ENCODE measurements at places on chromosomes 6 and 20.
A peak's percentile ranks its signal among the peaks of the same experiment; 100 is the strongest.

DNA sequence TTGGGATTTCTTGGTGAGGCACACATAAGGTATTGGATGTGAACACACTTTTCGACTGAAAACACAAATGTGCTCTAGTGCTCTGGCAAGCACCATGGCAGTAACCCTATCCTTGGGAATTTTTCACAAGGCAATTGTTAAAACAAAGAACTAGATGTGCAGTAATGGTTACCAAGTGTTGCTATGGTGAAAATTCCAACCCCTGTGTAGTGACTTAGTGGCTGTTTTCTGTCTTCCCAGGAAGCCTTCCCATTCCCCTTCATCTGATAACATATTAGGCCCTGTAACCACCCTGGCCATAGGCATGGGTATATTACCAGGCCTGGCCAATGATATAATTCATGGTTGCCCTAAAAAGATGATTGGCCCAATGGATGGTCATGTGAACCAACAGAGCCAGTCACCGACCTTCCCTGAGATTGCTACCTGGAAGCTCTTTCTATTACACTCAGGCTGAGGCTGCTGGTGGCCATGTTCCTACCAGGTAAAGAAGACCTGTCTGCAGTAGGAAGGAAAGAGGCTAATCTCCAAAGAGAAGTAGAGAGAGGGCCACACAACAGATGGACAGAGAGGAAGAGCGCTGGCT lies 4.1 kb downstream of the C20orf202 start:
- DNase-seq = no peak

DNA sequence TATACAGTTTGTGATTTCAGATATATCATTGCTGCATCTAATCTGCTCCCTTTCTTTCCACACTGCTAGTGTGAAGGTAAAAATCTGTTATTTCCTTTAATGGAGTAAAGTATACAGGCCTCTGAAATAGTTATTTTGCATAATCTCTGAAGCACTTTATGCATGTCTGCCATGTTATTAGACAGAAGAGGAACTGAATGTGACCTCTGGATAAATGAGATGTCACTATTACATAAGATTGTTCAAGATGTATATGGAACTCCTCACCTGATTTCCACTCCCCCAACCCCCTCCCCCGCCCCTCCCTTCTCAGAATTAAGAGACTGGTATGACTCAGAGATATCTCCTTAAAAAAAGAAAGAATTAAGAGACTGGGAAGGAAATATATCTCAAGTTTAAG lies 26.3 kb downstream of the SERINC1 start:
- DNase-seq = no peak

DNA sequence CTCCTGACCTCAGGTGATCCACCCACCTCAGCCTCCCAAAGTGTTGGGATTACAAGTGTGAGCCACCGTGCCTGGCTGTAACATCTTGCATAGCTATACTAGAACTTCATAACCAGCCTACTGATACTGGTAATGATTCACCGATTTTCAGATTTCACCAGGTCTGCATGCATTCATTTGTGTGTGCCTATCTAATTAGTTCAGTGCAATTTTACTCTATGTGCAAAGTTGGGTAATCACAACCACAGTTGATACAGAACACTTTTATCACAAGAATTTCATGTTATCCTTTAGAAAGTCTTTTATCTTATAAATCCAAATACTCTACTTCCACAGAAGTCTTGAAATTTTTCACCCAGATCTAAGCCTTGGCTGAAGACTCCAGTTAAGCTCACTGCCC lies 22.2 kb downstream of the FASTKD5 start:
- DNase-seq = no peak

DNA sequence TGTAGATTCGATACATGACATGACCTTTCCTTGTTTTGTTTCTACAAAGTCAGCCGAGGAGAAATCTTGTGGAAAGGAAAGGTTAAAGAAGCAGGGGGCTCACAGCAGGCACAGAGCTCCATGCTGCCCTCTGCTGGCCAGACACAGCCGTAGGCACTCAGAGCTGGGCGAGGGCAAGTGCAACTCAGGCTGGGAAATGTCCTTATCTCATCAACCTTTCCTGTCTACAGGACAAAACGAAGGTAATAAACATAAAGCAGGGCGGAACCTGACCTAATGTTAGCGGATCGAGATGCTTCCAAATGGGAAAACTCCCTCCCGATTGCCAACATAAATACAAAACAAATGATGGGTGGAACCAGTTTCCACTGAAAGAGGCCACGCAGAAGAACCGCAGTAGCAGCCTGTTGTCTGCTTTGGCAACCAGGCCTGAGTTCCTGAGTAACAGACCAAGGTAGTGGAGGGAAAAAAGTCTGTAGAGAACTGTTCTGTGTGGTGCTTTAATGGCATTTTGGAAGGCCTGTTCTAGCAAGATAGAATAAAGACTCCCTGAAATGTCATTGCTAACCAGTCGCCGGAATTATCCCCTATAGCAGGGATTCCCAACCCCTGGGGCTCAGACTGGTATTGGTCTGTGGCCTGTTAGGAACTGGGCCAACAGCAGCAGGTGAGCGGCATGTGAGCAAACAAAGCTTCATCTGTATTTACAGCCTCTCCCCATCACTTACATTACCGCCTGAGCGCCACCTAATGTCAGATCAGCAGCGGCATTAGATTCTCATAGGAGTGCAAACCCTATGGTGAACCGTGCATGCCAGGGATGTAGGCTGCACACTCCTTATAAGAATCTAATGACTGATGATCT lies 85.2 kb downstream of the MBOAT1 start:
- no peak for DNase-seq

- DNase-seq = no peak
Observed at GRCh38 chr6:39197922-39198500, 31.3 kb downstream of the KCNK5 start.

DNA sequence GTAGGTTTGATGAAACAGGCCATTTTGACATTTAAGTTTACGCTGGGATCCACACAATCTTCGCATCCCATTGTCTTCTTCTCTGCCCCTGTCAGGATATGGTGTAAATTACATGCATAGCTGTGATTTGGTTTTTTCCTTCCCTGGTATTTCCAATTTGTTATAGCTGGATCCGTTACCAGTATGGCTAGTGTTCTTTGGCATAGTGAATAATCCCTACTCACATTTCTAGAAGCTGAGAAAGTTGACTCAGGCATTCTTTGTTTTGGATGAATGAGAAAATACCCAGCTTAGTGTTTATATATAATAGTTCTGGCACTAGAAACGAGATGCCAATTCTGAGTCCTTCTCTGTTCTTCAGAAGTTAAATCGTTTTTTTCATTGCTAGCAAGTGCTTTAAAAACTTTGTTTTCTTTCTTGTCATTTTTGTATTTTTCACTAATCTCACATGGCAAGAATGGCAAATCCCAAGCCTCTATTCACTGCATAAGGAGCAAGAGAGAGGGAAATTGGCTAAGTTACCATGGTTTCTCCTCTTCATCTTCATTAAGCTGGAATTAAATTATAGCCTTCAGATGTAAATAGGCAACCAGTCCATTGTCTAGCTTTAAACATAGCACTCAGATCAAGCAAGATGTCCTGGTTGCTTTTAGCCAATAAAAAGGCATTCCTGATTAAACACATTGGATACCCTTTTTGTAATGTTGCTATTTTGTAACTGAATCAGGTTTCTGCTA lies 91.9 kb upstream of the LAMP5 start:
- DNase-seq = no peak

DNA sequence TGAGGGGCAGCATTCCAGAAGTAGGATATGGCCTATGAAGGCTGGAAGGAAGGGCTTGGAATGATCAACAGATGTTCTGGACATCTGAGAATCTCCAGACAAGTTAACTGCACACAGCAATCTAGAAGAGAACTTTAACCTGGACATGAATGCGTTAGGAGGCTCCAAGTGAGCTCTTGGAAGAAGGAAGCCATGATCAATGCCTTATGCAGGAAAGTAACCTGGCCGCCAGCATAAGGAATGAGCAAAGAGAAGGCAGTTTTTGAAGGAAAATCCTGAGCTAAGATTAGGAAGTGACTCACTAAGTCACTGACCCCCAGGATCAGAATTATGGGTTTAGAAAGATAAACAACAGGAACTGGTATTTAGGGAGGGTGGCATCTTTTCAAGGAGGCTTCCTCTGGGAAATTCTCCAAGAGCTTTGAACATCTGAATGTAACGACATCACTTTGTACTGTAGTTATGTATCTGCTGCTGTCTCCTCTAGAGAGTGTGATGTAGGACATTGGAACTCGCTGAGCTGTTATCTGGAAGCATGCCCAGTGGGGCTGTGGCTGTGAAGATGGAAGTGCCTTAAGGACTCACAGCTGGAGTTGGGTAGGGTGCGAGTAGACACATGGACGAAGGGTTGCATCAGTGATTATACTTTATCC lies 236.8 kb downstream of the PACRG start:
- peak; percentile 99 for DNase-seq

- no peak for DNase-seq
Observed at GRCh38 chr6:135145063-135145800, 35.9 kb upstream of the MYB start.

- DNase-seq = no peak
Observed at GRCh38 chr6:95364016-95364604, 213.2 kb upstream of the MANEA start.

GRCh38 chr20:35702824-35703695 lies 3.9 kb downstream of the ROMO1 start:
- DNase-seq = no peak

- no peak for DNase-seq
Observed at GRCh38 chr20:57245997-57246396, 20.4 kb downstream of the BMP7 start.

GRCh38 chr6:161141173-161141572 lies 132.7 kb downstream of the AGPAT4 start:
- no peak for DNase-seq

DNA sequence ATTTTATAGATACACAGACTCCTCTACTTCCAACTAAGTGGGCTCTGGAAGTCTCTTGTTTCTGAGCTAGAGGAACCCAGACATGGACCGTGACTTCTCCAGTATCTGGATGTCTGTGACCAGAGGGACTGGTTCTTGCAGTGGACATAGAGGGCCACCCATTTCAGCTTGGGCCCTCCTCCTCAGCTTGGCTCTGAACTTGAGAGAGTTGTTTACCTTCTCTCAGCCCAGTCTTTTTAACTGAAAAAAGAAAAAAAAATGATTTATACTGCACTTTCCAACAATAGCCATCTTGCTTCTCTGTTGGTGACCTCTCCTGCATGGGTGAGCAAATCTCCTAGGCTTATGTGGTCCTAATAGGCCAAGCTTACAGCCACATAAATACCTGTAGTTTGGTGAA lies 60.3 kb upstream of the TMEM181 start:
- no peak for DNase-seq

DNA sequence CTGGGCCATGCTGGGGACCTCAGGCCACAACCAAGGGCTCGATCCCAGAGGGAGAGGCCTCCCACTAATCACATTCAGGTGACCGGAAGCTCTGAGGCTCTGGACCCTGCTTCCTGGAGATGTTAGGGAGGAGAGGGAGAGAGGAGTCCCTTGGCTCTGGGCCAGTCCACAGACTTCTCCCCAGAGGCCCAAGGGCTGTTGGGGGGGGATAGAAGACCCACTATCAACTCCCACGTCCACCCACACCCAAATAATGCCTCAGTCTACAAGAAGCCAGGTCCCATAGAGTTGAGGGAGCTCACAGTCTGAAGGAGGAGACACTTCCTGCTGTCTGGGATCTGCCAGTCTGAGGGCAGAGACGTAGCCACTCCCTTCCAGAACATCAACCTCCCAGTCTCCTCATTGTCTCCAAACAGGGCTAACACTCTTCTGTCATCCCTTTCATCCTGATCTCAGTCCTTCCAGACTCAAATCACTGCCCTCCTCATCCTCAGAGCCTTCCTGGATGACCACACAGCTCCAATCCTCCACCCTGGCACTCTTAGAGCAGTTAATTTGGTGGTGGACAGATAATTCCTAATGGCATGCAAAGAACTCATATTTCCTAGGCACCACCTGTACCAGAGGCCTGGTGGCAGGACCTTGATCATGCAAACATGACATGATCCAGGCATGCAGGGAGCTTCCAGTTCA lies 69.9 kb downstream of the MRPL14 start:
- no peak for DNase-seq

GRCh38 chr6:131400054-131400778 lies 172.8 kb upstream of the ARG1 start:
- DNase-seq = peak; percentile 34

GRCh38 chr6:149935668-149936067 lies 6.1 kb upstream of the ULBP2 start:
- no peak for DNase-seq

DNA sequence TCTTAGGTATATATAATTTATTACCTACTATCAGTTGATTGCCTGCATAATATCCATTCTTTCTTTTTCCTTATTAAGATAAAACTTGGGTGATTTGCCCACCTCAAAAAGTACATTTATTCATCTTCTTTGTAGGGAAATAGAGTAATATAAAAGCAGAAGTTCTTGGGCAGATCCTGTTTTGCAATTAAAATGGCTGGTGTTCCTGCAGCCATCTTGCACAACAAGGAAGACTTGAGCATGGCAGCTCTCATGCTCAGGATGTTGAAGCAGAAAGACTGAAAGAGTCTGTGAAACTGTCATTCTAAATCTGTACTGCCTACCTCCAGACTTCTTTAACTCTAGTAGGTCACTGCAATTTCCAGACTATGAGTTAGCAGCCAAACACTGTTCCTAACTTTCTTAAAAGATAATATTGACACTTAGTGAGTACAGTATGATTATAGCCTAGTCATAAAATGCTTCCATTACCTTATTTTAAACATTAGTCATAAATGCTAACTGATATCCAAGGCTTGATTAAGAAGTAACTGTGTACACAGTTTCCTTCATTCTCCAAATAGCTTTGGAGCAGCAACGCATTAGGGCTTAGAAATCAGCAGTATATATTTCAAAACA lies 24.6 kb upstream of the HTR1B start:
- DNase-seq = no peak

GRCh38 chr6:65546894-65547293 lies 160.1 kb downstream of the EYS start:
- no peak for DNase-seq

DNA sequence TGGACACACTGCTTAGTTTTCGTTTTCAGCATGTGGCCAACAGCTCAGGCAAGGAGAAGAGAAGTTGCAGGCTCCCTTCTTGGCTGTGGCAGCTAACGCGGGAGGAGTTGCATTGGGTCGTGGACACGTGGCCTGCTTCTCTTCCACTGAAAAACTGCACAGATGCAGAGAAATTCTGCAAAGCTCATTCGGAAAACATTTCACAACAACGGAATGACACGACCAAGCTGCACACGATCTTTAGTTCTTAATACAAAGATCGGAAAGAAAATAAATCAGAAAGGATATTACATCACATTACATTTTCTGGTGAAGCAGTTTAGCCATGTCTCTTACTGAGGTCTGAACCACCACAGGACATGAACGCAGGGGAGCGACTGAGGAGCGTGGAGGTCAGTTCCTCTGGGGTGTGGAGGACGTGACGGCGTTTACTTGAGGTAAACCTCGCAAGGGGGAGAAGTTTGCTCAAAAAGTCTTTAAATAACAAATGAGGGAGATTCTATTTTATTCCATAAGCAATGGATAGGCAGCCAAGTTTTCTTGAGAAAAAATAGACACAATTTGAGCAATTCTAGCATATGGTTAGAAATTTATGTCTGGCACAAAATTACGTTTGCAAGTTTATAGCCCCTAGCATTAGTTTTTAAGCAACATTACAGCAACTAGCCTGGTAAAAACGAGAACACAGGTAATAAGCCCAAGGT lies 178.3 kb downstream of the THBS2 start:
- peak; percentile 67 for DNase-seq

- DNase-seq = no peak
Observed at GRCh38 chr6:6891125-6891721, 216.5 kb upstream of the RREB1 start.

- DNase-seq = no peak
Observed at GRCh38 chr6:14873781-14874441, 372.0 kb upstream of the JARID2 start.

GRCh38 chr6:75290136-75290945 lies 5.7 kb upstream of the TMEM30A start:
- DNase-seq = no peak
